Right lobe of liver (tissue), 6 donors: ENCODE measurements at places on chromosomes 7 and 10. TPM values are rescaled to one million over a fixed set of nuclear protein-coding genes. Genes with fewer than 3 reads are reported as not detected.

DNA sequence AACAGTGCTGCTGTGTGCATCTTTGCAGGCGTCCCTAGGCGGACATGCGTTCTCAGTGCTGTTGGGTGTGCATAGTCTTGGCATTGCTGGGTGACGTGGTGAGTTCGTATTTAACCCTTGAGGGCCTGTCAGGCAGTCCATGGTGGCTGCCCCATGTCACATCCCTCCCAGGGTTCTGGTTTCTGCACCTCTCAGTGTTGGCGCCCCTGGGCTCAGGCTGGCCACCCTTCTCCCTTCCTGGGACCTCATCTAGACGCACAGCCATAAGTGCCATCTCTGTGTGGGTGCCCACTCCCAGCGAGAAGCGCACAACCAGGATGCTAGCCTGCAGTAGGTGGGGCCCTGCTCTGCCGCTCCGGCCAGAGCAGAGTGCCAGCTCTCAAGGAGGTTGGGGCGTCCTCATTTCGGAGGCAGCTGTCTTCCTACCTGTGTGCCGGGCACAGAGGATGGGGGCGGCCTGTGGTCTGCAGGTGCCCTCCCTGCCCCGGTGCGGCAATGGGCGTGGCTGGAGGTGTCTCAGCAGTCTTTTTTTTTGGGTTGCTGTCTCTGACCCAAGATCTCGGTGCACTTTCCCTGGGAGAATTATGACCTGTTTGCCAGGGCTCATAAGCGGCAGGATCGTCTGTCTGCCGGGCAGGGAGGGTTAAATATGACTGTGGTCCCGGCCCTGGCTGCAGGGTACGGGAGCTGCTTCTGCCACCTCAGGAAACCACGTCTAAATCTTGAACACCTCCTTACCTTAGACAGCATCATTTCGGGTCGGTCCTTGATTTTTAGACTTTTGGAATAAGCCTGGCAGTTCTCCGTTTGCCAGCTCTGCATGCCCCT lies 6.5 kb downstream of the INPP5A start:
- H3K27me3 ChIP-seq = no peaks in the 10 kb centered on the region
- DNase-seq = peak; percentile 53
- H3K27ac ChIP-seq = no peak overlapping the region
- H3K4me1 ChIP-seq = no peaks in the 10 kb centered on the region
- H3K4me3 ChIP-seq = no peak overlapping the region

GRCh38 chr10:119651514-119652360 lies 557 bp downstream of the BAG3 start:
- peak overlapping the region; percentile 100 for H3K27ac ChIP-seq
- peak overlapping the region; percentile 69 for H3K4me3 ChIP-seq
- H3K27me3 ChIP-seq = no peaks in the 10 kb centered on the region
- no peak for DNase-seq
- no peaks in the 10 kb centered on the region for H3K36me3 ChIP-seq
- peaks cover 4% of the 10 kb centered on the region for H3K4me1 ChIP-seq

- H3K4me1 ChIP-seq = no peaks in the 10 kb centered on the region
- H3K27ac ChIP-seq = no peak overlapping the region
- no peaks in the 10 kb centered on the region for H3K36me3 ChIP-seq
Observed at GRCh38 chr7:117401293-117402002, 25.8 kb downstream of the ASZ1 start.

GRCh38 chr10:17001297-17001744 lies 128.3 kb downstream of the CUBN start:
- H3K4me3 ChIP-seq = no peak overlapping the region
- H3K4me1 ChIP-seq = no peaks in the 10 kb centered on the region
- DNase-seq = no peak
- H3K27ac ChIP-seq = no peak overlapping the region
- H3K36me3 ChIP-seq = no peaks in the 10 kb centered on the region
- H3K27me3 ChIP-seq = no peaks in the 10 kb centered on the region

GRCh38 chr7:43482679-43483252 lies 100.1 kb upstream of the STK17A start:
- H3K27ac ChIP-seq = no peak overlapping the region
- peak; percentile 61 for DNase-seq
- H3K4me1 ChIP-seq = peaks cover 21% of the 10 kb centered on the region
- no peaks in the 10 kb centered on the region for H3K27me3 ChIP-seq
- no peak overlapping the region for H3K4me3 ChIP-seq
- no peaks in the 10 kb centered on the region for H3K36me3 ChIP-seq

GRCh38 chr7:100901921-100902332 lies 6.2 kb upstream of the ACHE start:
- peaks cover 20% of the 10 kb centered on the region for H3K4me1 ChIP-seq
- DNase-seq = no peak
- no peaks in the 10 kb centered on the region for H3K36me3 ChIP-seq
- H3K4me3 ChIP-seq = no peak overlapping the region
- H3K27me3 ChIP-seq = no peaks in the 10 kb centered on the region

DNA sequence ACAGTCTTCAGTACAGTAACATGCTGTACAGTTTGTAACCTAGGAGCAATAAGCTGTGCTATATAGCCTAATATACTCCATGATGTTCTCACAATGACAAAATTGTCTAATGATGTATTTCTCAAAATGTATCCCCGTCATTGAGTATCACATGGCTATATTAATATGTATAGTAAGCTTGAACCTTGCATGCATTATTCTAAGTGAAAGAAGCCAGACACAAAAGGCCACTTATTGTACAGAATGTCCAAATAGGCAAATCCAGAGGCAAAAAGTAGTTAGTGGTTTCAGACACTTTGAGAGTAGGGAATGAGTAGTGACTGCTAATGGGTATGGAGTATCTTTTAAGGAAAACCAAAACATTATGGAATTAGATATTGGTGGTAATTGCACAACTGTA lies 545.1 kb downstream of the ATRNL1 start:
- no peak for DNase-seq
- H3K4me3 ChIP-seq = no peak overlapping the region
- no peaks in the 10 kb centered on the region for H3K27me3 ChIP-seq
- H3K36me3 ChIP-seq = no peaks in the 10 kb centered on the region
- H3K27ac ChIP-seq = no peak overlapping the region

The ETV1 gene
- 8.2 TPM for total RNA-seq

The BCL7B gene
- total RNA-seq = 19.3 TPM

The CHAT gene
- total RNA-seq = not detected
